ENCODE measurements at places on chromosomes 1 and 21.

DNA sequence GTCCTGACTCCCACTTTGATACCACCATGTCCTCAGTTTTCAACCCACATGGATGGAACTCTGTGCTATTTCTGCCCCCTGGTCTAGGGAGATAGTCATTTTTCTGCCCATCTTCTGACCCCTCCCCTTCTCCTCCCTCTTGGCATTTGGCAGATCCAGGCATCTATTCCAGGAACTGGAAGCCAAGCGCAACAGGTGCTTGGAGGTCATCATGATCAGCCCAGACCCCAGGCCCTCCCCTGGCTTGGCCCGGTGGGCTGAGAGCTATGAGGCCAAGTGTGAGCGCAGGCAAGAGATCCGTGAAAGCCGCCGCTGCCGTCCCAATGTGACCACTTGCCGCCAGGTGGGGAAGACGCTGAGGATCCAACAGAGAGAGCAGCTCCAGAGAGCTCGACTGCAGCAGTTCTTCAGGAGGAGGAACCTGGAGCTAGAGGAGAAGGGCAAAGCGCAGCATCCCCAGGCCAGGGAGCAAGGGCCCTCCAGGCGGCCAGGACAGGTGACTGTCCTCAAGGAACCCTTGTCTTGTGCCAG, 4.0 kb downstream of the TRAF3IP3 start:
- no peak for DNase-seq

DNA sequence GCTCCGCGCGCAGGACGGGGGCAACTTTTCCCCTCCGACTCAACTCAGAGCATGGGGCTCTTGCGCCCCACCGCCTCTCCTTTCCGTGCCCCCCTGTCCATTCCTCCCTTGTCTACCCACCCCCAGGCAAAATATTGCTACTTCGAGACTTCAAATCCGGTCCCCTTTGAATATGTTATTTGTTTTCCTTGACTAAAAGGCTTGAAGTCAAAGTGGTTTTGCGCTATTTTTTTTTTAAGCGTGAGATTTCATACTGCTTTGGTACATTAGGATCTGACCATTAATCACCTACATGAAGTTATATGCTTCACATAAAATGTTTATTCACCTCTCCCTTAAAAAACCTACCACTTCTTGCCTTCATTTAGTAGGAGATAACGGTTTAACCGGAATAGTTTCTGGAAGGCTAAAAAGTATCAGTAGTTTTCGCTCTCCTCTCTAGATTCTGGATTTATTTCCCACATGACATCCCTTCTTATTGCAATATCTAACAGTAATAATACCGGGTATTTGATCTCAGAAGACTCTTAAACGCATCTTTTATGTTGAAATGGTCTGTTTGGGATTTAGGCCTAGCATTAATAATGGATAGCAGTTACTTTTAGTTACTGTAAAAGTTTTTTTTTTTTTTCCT, 1.6 kb downstream of the NFIA start:
- DNase-seq: no peak

DNA sequence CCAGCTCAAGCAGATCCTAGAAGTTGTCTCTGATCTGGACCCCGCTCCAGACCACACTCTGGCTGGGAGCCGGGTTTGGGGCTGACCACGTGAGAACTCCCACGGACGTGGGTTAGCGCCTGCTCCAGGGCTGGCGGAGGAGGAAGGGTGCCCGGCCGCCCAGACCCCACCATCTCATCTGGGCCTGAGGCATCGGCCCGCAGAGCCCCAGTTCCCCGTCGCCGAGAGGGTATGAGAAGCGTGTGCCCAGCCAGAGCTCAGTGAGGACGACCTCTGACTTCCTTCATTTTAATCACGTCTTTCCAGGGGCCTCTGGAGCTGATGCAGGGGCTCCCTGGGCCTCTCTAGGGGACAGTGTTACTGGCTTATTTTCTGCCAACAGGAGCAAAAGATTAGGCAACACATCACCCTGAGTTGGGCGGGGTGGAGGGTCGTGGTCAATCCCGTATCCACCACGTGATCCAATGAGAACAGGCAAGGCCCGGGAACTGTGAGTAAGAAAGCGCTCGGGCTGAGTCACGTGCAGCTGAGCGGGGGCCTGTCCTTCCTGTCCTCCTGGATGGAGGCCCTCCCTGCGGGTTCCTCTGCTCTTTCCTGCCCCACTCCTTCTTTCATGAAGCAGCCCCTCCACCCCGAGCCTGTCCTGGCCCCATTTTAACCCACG, 81.1 kb downstream of the SIK1 start:
- no peak for DNase-seq

GRCh38 chr21:41593051-41593759, 85.2 kb upstream of the TMPRSS2 start:
- DNase-seq: no peak

DNA sequence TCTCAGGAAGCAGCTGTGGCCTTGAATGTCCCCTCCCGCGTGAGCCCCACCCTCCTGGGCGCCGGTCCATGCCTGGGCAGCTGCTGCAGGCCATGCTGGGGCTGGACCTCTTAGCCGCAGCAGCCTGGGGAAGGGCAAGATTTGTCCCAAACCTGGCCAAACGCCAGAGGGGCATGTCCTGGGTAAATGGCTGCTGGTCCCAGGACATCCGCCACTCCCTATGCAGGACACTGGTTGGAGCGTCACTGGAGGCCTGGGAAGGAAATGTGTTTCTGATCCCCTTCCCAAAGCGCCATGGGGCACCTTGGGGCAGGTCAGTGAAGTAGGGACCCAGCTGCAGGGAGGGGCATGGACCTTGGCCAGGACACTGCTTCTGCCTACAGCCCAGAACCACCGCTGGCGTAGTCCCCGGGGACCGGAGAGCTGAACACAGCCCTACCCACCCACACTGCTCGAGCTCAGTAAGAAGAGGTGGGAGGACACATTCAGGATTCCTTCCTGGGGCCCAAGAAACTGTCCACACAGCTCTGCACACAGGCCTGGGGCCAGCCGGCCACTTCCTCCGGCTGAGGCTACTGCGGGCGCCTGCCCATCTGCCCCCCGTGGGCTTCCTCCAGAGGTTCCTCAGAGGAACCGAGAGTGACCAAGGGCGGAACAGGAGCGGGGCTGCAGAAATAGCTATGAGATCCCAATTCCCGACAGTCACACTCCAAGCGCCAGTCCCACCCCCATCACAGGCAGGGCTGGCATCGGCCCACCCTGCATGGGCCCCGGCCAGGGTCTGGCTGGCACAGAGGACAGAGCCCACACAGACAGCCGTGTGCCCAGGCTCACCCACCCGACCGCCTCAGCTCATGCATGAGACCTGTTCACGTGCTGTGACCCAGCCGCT, 10.8 kb upstream of the PLEKHG5 start:
- no peak for DNase-seq

GRCh38 chr21:15006594-15007230, 58.1 kb downstream of the NRIP1 start:
- DNase-seq: no peak
